ENCODE measurements at places on chromosomes 3 and 15.

DNA sequence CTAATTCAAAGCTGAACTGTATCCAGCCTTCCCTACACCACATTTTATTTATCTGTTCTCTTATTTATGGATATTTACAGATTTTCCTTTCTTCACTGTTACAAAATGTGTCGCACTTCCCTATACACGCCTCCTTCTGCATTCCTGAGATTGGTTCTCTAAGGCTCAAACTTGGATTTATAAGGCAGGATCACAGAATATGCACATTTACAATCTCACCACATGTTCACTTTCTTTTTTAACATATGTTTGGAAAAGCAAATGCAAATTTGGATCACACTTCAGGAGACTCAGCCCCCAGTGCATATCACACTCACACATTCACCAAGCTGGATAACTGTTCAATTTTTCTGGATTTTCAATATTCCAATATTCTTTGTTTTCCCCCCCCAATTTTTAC is 31.8 kb upstream of the ARHGEF3 start:
- DNase-seq: no peak

GRCh38 chr3:9525078-9525477 is 28.5 kb downstream of the LHFPL4 start:
- DNase-seq: no peak

DNA sequence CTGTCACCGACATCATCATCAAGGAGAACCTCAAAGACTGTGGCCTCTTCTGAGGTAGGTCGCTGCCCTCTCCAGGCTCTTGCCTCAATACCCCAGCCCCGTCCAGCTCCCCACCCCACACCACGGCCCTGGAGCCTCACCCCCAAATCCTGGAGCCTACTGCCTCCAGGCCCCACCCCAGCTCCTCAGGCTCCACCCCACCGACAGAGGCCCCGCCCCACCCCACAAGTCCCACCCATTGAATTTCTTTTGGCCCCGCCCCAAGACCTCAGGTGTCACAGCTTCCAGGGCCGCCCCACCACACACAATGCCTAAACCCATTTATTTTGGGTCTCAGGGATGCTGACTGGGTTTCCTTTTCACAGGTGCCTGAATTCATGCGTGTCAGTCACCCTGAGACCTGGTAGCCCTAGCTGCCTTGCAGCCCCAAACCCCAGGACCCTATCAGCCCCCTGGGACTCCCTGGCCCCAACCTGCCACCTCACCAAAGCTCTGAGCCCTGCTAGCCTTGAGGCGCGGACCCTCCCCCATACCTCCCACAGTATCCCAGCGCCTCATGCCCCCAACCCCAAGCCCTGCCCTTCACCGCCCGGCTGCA is 3.6 kb downstream of the GNAT1 start:
- DNase-seq: no peak

DNA sequence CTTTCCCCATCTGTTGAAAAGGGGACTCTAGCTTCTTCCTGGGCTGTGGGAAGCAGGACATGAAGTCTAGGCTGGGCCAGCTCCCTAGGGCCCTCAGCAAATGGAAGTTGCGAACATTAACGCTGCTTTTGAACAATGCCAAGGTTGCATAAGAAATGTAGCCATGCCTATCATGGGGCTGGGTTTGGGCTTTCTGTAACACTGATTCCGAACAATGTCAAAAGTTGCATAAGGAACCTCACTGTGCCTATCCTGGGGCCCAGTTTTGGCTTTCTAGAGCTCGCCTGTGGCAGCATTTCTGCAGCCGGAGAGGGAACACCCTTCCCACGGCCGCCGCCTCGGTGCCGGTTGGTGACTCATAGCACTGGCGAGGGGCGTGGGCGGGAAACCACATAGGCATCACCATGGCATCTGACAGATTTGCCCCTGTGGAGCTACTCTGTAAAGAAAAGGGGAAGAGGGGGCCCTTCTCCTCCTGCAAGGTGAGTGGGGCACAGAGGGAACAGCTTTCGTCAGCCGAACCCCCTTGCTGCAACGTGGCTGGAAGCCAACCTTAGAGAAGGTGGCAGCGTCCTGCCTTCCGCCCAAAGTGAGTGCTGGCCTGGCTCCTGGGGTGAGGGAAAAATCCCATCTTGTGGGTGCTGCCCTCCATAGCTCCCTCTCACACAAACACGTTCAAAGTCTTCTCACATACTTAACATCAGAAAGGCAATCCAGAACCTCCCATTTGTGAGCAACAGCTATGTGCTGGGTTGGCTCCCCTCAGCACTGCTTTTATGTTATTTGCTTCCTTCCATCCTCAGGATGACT is 46.6 kb upstream of the ATP2B2 start:
- no peak for DNase-seq

DNA sequence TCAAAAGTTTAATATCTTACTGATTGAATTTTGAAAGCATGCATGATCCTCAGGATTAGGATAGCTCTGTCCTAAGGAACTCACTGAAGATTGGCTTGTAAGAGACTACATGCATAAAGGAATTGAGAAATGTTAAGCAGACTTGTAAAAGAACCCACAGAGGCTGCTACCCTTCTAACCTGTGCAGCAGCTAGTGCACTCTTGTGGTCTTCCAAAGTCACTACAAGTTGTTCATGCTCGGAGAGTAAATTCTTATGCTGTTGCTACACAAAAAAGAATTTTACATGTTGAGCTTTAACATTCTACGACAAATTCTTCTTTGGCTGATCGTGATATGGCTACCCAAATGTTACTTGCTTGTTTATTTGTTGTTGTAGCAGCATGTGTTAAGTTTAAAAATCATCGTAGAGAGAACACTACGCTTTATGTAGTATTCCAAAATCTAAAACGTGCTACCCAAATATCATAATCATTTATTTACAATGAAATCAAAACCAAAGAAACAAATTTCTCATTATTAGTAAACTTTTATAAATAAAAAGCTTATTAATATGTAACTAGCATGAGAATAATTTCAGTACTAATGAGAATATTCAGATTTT is 55.0 kb downstream of the GOLIM4 start:
- DNase-seq: peak; percentile 78

DNA sequence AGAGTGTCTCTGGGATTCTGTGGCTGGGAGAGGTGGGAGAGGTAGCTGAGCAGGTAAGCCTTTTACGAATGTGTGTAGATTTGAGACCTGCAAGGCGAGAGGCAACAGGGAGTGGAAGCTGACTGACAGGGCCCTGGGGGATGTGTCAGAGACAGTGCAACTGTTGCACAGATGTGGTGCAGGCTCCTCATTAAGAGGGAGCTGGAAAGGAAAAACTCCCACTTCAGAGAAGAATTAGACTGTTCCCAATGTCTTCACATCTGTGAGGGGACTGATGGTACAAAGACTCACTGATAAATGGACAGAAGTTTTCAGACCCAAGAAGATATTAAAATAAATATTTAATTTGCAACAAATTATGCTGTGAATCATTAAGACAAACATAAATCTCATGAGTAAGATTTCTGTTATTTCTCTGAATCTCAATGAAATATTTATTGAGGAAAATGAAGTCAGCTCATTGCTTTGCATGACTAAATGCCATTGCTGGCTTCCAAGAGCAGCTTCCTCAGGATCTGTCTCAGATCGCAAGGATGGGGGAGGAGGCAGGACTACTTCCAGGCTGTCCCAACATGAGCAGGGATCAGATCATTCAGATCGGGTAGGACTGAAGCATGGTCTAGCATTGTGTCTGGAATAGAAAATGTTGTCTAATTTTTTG is 127.3 kb upstream of the ROPN1 start:
- DNase-seq: no peak

DNA sequence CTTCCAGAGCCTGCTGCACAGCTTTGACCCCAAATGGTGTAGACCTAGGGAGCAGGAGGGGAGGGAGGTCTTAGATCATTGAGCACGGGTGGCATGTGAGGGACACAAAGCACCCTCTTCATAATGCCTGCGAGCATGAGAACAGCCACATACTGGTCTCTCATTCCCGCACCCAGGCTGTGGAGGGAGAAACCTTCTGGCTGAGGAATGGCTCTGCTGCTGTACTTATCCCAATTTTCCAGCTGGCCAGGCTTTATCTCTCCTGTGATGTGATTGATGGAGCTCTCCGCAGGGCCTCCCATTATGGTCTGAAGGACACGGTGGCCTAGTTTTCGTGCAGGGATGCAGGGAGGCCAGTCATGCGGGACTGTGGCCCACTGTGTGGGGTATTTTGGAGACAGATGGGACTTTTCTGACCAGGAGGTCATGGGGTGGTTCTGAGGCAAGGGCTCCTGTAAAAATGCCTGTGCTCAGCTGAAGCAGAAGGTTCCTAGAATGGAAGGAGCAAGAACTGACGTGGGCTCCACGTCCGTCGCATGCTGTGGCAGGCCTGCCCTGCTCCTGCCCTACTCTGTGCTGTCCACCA is 251.5 kb downstream of the PLCL2 start:
- peak; percentile 36 for DNase-seq

GRCh38 chr3:195752546-195753331 is 32.0 kb downstream of the MUC20 start:
- DNase-seq: no peak

GRCh38 chr3:66047311-66048050 is 8.8 kb upstream of the MAGI1 start:
- no peak for DNase-seq

DNA sequence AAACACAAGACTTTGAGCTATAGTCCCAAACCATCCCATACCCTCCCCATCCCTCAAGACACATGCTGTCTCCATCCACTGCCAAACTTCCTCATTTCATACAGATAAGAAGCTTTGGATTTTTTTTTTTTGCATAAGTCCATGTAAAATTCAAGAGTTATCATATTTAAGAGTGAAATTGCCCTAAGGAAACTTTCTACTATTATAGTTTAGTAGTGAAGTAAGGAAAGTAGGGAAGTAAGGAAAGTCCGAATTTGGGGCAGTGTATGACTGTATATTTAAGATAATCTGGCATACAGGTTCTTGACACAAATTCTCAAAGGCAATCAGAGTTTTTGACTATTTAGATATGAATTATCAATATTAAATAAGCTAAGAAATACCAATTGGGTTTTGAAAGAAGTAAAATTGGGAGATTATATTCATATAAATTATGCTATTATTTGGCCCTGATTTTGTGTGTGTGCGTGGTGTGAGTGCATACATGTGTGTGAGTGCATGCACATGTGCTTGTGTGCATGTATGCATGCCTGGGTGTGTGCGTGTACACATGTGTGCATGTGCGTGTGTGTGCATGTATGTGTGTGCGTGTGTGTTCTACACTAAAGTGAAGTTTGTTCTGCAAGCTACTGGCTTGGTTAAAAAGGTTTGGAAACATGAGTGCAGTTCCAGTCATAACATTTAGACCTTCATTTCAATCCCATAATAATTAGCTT is 83.6 kb upstream of the MBNL1 start:
- no peak for DNase-seq

GRCh38 chr3:32002561-32003368 is 21.2 kb downstream of the ZNF860 start:
- DNase-seq: no peak

GRCh38 chr3:106129939-106130338 is 261.1 kb upstream of the CBLB start:
- no peak for DNase-seq

GRCh38 chr3:132253262-132253878 is 63.8 kb upstream of the ACP3 start:
- DNase-seq: peak; percentile 66

DNA sequence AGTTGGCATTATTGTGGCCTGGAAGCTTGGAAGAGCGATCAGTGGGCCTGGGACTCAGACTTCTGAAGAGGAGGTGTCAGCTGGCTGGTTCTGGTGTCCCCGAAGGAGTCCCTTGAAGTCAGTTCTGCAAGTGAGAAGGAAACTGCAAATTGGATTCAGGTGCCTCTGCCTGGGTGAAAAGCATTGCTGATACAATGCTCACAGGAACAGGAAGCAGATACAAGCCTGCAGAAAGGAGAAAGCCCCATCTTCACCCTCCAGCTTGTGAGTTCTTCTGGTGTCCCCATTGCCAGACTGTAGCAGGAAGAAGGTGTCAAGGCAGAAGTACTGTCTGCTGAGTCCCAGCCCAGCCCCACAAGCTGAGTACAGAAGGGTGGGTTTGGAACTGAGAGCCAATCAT is 271.3 kb downstream of the PLOD2 start:
- no peak for DNase-seq

- no peak for DNase-seq
Observed at GRCh38 chr3:55486857-55487380, at the start of gene WNT5A. WNT5A (minus strand) TSS chr3:55487306; CDS start chr3:55486985, 321 bp downstream.
